Neural crest cell (in vitro differentiated cells): ENCODE measurements at places on chromosomes 5 and 9.

GRCh38 chr5:14902826-14903560 lies 31.4 kb upstream of the ANKH start:
- DNase-seq, result no peak

DNA sequence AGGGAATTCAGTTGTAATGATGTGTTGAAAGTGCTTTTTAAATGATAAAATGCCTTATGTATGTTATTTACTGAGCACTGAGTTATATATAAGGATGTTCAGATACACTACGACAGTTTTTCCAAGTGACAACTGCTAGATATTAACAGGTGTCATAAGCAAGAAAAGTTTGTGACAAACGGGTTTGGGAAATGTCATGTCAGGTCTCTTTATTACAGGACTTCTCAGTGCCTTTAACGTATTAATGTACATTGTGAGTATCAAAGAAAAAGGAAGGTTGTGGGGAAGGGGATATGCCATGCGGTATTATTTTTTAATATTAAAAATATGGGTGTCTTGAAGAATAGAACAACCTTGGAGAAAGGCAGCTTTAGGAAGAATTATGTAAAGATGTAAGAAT lies 56.4 kb downstream of the RAI14 start:
- DNase-seq, result no peak

DNA sequence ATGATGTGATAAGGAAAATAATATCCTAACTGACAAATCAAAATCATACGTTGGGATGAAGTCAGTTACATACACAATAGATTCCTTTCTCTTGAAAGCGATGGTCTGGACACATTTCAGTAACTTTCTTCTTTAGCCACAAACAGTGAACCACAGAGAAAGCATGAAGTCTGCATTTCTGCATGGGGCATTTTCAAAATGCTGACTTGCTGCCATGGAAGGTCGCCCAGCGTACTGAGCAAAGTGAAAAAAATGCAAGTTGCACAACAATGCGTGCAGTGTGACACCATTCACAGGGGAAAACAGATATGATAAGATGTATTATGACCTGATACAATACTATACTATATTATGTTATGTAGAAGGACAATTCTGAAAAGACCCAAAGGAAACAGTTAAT lies 146.3 kb downstream of the SNX18 start:
- no peak for DNase-seq

- DNase-seq, result no peak
Observed at GRCh38 chr5:160869989-160870521, 18.0 kb upstream of the ATP10B start.

DNA sequence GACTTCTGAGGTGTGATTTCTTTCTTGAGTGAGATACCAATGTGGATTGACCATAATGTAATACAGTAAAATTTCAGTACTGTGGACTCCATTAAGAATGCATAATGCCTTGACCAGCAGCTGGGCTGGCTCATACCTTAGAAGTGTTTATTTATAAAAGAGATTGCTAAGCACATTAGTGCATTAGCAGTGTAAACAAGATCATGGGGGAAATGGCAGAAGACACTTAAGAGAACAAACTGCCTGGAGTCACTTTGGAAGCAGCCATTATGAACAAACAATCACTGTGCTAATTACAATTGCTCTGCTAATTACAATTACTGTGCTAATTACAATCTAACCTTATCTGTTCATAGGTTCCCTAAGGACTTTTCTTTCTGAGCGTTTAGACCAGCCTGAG lies 104.2 kb downstream of the TRIM32 start:
- no peak for DNase-seq

DNA sequence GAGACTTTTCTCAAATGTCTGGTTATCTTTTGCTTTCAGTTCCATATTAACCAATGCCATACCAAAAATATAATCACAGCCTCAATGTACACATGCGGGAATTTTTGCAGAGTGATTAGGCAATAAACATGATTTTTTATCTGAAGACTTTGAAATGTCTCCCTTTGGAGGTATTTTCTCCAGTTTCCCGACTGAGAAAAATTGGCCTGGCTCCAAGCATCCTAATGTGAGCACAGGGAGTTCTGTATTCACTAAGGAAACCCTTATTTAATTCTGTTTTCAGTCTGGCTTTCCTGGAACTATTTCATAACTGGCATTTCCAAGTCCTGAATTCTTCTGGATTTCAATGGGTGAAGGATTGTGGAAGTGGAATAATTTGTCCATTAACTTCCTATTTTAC lies 8.5 kb downstream of the HCN1 start:
- DNase-seq, result no peak

DNA sequence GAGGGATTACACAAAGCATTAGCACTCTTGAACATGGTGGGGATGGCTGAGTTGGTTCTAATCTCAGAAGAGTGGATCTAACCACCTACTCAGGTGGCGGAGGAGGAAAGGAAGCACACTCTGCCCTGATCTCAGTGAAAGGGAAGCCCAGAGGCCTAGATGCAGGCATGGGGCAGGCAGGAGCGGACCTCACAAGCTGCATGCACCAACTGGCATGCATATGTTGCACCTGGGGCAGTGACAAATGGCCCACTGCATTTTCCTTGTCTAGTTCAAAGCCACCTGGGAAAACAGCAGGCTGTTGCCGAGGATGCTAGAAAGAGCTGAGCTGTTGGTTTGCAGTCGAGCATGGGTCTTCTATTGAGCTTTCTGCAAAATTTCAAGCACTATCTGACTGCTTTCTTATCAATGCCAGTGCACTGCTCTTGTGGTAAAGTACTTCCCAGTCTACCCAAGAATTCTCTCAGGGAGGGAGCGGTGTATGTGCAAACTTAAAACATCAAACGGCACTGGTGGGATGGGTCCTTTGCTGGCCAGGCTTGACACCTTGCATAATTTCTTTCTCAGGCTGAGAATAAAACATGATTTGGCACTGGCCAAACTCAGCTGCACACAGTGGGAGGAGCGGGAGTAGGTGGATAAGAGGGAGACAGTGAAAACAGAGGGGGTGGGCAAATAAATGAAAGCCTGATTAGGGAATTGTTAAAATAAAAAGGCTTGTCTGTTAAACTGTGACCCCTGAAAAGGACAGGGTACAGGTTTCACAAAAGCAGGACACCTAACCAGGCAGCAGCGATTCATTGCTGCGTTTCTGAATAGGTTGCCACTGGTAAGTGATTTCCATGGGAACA lies 108.9 kb downstream of the MARCHF3 start:
- DNase-seq, result no peak

GRCh38 chr5:170896779-170897178 lies 35.0 kb downstream of the RANBP17 start:
- DNase-seq, result peak; percentile 21

DNA sequence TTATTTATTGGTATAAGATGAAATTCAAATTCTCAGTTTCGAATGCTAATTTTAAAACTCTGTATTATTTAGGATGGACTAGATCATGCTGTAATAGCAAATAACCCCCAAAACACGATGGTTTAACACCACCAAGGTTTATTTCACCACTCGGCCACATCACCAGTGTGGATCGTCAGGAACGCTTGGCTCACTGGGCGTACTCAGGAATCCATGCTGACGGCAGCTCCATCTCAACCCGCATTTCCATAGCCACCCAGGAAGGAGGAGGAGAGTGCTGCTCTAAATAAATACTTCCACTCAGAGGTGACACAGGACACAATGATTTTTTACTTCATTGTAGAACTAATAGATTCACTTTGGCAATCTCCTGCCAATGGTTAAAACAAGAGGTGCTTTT lies 347.4 kb downstream of the SH3GL2 start:
- no peak for DNase-seq

- no peak for DNase-seq
Observed at GRCh38 chr5:61402970-61403900, 71.2 kb downstream of the ZSWIM6 start.

- DNase-seq, result no peak
Observed at GRCh38 chr5:142839711-142840346, 69.7 kb downstream of the ARHGAP26 start.

GRCh38 chr5:156473269-156473908 lies 146.4 kb downstream of the SGCD start:
- no peak for DNase-seq

DNA sequence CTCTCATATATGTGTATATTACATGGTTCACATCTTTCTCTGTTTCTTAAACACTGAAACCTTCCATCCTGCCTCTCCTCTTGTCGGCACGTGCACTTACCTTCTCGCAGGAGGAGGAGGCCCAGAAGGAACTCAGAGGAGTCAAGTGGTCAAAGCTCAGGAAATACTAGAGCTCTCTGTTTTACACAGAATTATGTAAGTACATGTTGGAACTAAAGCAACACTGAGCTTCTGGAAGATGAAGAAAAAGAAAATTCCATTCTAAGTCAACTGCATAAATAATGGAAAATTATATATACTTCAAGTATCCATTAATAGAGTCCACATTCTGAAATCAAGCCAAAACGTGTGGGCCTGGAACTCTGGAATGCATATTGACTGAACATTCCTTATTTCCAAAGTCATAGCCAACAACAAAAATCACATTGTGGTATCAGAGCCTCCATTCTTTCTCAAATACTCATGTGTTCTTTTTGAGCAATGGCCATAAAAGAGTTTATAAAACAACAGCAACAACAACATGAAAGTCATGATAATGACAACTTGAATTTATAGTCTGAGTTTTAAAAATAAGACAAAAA lies 121.5 kb upstream of the RAI14 start:
- DNase-seq, result no peak

GRCh38 chr5:125181159-125181558 lies 434.7 kb upstream of the ZNF608 start:
- DNase-seq, result no peak

GRCh38 chr5:79849486-79850315 lies 141.4 kb downstream of the MTX3 start:
- DNase-seq, result no peak

DNA sequence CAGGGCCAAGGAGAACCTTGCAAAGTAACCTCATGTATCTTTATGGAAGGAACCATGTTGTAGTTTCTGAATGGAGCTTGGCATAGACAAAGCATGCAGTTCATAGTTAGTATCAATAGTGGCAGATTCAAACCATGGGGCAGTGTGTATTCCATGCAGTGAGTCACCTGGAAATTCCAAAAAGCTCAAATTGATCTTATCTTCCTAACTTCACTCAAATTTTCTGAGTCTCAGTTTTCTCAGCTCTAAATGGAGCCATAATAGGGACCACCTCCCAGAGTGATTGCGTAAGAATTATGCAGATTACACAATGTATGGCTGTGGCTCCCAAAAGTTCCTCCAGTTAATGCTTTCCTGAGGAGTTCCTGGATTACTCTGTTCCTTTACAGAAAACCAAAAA lies 549.9 kb upstream of the KLF4 start:
- DNase-seq, result no peak

DNA sequence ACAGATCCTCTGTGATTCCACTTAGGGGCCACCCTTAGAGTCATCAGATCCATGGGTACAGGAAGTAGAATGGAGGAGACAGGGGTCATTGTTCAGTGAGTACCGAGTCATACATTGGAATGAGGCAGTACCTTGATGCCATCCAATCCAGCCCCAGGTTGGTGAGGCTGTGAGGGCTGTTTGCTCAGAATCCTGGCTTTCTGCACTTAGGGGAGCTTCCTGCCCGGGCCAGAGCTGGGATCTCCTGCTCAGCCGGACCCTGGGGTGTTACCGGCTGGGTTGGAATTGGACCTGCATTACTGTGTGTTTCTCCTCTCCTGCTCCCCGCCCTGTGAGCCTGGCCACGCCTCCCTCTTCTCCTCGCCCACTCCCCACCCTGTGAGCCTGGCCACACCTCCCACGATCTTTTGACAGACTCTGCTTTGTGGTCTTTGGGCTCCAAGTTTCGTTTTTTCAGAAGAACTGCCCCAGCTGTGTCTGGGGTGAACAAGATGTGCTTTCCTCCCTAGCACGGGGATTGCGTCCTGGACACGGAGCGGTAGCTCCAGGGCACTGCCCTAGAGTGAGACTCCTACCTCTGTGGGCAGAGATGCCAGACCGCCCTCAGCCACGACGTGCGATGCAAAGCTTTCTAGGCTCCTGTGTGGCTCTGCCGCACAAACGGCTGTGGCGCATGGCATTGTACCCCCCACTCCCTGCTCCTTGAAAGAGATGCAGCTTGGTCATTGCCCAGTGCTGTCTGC lies 15.4 kb downstream of the TRAF2 start:
- no peak for DNase-seq

- DNase-seq, result no peak
Observed at GRCh38 chr5:173229382-173229959, 5.5 kb downstream of the NKX2-5 start.

DNA sequence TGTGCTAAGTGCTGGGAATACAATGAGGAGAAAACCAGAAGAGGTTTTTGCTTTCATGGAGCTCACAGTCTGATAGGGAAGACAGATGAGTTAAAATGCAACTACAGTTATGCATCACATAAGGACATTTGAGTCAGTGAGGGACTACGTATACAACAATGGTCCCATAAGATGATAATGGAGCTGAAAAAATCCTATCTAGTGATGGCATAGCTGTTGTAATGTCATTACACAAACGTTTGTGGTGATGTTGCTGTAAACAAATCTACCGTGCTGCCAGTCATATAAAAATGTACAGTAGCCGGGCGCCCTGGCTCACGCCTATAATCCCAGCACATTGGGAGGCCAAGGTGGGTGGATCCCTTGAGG lies 110.1 kb upstream of the RAD23B start:
- no peak for DNase-seq

DNA sequence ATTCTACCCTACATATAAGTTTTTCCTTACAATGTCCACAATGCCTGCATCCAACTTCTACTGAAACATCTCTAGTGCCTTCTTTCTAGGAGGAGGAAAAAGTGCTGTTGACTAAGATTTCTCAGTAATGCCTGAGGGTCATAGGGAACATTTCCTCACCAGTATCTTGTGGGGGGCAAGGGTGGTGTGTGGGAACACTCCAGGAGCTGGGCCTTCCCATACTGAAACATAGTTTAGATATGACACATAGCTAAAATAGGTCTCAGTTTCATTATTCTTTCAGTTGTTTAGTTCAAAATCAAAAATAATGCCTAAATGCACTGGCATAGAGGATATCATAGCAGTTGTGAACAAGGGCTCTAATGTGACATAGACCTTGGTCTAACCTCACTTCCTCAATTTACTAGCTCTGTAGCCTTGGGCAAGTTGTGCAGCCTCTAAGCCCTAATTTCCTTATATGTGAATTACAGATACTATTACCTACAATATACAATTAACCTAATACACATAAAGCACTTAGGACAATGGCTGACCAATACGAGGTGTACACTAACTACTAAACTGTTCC lies 66.1 kb downstream of the HAPLN1 start:
- no peak for DNase-seq

DNA sequence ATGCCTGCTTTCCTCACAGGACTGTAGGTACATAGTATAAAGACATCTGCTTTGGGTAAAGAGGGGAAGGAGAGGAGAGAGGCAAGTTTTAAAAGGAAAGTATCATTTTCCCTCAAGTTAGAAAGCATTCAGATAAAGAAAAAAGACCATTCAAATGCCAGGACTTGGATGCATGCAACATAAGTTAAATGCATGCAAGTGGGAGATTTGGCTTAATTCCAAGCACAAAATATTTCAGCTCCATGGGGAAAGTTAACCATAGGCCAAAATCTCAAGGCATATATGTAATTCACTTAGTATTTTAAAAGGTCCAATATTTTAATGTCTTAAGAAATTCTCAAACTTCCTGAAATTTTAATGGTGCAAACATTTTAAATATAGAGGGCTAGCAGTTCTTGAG lies 36.4 kb downstream of the POU5F2 start:
- DNase-seq, result no peak

- no peak for DNase-seq
Observed at GRCh38 chr5:145160679-145161078, 674.5 kb downstream of the PRELID2 start.
